Memory B cell (primary cell): ENCODE measurements at places on chromosomes 6 and 20.

GRCh38 chr6:90534337-90535025 lies 52.4 kb downstream of the MAP3K7 start:
- H3K4me3 ChIP-seq = no peak overlapping the region
- no peak for DNase-seq
- H3K27ac ChIP-seq = no peak overlapping the region
- no peaks in the 10 kb centered on the region for H3K27me3 ChIP-seq
- peaks cover 7% of the 10 kb centered on the region for H3K4me1 ChIP-seq

DNA sequence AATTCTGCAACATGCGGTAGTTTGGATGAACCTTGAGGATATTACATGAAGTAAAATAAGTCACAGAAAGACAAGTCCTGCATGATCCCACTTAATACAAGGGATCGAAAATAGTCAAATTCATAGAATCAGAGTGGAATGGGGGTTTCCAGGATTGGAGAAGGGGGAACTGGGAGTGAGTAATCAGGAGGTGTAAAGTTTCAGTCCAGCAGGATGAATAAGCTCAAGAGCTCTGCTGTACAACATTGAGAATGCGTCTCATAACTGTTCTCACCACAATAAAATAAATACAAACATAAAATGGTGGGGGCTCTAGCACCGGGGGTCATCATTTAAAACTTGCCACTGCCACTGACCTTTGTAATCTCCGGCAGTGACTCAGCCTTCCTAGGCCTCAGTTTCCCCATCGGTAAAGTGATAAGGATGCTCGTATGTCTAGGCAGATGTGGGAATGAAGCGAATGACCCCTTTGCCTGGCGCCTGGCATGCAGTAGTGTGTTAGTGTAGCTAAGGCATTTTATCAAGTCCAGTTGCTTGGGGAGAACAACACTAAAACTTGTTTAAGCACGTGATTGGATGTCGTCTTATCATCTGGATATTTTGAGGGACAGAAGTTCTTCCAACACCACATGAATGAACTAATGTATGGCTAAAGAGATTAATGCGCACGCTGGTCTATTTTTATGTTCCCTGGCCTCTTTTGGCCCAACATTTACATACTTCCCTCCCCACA lies 421.1 kb downstream of the QKI start:
- H3K27ac ChIP-seq = no peak overlapping the region
- H3K36me3 ChIP-seq = no peaks in the 10 kb centered on the region
- no peak overlapping the region for H3K4me3 ChIP-seq

GRCh38 chr6:56714982-56715456 lies 72.3 kb upstream of the DST start:
- DNase-seq = no peak
- no peaks in the 10 kb centered on the region for H3K27me3 ChIP-seq
- H3K36me3 ChIP-seq = no peaks in the 10 kb centered on the region
- no peak overlapping the region for H3K4me3 ChIP-seq

GRCh38 chr6:56374841-56375369 lies 127.5 kb upstream of the COL21A1 start:
- H3K36me3 ChIP-seq = no peaks in the 10 kb centered on the region
- no peak overlapping the region for H3K27ac ChIP-seq
- no peak overlapping the region for H3K4me3 ChIP-seq
- H3K27me3 ChIP-seq = no peaks in the 10 kb centered on the region
- peaks cover 12% of the 10 kb centered on the region for H3K4me1 ChIP-seq

GRCh38 chr6:154928325-154928922 lies 66.7 kb upstream of the TIAM2 start:
- no peak overlapping the region for H3K4me3 ChIP-seq
- H3K4me1 ChIP-seq = peaks cover 19% of the 10 kb centered on the region
- no peaks in the 10 kb centered on the region for H3K36me3 ChIP-seq
- H3K27ac ChIP-seq = no peak overlapping the region
- H3K27me3 ChIP-seq = no peaks in the 10 kb centered on the region
- peak; percentile 45 for DNase-seq

- no peaks in the 10 kb centered on the region for H3K27me3 ChIP-seq
- DNase-seq = peak; percentile 74
- H3K36me3 ChIP-seq = no peaks in the 10 kb centered on the region
- H3K27ac ChIP-seq = peak overlapping the region; percentile 94
- H3K4me3 ChIP-seq = peak overlapping the region; percentile 87
Measured at GRCh38 chr20:62832212-62832922, 15.5 kb downstream of the COL9A3 start.

GRCh38 chr20:17304774-17305173 lies 77.9 kb downstream of the PCSK2 start:
- no peak overlapping the region for H3K4me3 ChIP-seq
- H3K4me1 ChIP-seq = no peaks in the 10 kb centered on the region
- no peak for DNase-seq
- no peaks in the 10 kb centered on the region for H3K27me3 ChIP-seq

GRCh38 chr6:57263739-57264138 lies 41.6 kb upstream of the RAB23 start:
- no peak for DNase-seq
- no peaks in the 10 kb centered on the region for H3K36me3 ChIP-seq
- H3K4me3 ChIP-seq = no peak overlapping the region
- peaks cover 5% of the 10 kb centered on the region for H3K27me3 ChIP-seq

DNA sequence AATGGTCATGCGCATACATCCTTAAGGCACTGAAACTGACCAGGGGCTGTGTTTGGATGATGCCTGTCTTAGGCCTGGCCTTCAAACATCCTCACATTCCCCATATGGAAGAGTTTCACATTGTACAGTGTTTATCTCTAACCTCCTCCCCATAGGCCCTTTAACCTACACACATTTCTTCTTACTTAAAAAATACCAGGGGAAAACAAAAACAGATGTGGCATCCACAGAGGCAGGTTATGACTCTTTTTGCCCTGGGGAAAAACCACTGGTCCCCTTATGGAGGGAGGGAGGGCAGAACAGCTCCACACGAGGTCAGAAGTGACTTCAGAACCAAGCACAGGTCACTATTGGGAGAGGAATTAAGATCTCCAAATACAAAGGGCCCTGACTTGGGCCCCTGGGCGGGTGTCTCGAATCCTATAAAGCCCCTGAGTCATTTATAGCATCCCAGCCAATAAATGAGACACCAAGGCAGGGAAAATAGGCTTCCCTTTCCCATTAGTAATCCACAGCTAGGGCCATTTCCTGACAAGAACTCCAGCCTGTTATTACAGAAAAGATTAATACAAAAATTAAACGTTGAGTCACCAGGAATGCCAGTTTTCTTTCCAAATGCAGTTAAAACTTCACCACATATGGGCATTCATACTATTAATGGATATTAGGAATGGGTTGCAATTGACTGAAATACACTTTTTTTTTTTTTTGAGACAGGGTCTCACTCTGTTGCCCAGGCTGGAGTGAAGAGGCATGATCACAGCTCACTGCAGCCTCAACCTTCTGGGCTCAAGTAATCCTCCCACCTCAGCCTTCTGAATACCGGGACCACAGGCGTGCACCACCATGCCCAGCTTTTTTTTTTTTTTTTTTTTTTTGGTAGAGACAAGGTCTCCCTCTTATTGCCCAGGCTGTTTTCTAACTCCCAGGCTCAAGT lies 107.2 kb downstream of the ATP9A start:
- no peak overlapping the region for H3K27ac ChIP-seq
- DNase-seq = no peak
- no peaks in the 10 kb centered on the region for H3K36me3 ChIP-seq
- H3K4me3 ChIP-seq = no peak overlapping the region

DNA sequence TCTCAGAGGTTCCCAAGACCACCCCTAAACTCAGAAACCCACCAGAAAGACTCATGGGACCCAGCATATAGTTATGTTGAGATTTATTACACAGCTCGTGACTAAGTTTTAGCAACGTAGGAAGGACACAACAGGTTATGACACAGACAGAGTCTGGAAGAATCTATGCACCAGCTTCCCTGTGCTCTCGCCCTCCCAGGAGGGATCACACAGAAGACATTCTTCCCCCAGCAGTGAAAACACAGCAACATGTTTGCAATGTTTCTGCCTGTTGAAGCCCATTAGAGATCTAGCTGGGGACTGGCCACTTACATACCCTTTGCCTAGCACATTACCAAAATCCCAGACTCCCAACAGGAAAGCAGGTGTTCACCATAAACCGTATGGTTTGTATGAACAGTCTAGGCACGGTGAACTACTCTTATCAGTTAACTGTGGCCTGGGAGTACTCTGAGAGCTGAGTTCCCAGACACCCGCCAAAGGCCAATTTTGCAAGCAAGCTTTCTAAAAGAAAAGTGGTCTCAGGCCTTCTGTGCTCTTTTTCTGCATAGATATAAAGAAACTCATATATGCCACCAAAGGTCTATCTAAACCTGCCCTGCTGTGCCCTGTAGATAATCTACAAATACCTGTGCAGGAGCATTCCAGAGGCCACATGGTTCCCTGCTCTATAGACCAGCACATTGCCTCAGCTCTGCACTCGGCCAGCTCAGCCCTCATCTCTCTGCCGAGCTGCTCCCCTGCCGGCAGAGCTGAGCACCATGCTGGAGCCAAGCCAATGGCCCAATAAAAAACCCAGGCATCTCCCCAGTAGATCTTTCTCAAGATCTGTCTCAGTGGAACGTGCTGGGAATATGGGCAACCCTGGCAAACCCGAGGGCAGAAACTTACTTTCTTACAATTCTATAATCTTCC lies 69.6 kb upstream of the SMIM28 start:
- peaks cover 4% of the 10 kb centered on the region for H3K27me3 ChIP-seq
- H3K36me3 ChIP-seq = no peaks in the 10 kb centered on the region
- H3K27ac ChIP-seq = no peak overlapping the region
- H3K4me1 ChIP-seq = no peaks in the 10 kb centered on the region
